Activated effector memory CD4-positive, alpha-beta T cell treated with Interleukin-2 at 50 U/mL for 16 hours (primary cell): ENCODE measurements at places on chromosomes 13 and 19.

GRCh38 chr13:112574416-112574815 is 13.5 kb downstream of the TUBGCP3 start:
- DNase-seq: no peak

DNA sequence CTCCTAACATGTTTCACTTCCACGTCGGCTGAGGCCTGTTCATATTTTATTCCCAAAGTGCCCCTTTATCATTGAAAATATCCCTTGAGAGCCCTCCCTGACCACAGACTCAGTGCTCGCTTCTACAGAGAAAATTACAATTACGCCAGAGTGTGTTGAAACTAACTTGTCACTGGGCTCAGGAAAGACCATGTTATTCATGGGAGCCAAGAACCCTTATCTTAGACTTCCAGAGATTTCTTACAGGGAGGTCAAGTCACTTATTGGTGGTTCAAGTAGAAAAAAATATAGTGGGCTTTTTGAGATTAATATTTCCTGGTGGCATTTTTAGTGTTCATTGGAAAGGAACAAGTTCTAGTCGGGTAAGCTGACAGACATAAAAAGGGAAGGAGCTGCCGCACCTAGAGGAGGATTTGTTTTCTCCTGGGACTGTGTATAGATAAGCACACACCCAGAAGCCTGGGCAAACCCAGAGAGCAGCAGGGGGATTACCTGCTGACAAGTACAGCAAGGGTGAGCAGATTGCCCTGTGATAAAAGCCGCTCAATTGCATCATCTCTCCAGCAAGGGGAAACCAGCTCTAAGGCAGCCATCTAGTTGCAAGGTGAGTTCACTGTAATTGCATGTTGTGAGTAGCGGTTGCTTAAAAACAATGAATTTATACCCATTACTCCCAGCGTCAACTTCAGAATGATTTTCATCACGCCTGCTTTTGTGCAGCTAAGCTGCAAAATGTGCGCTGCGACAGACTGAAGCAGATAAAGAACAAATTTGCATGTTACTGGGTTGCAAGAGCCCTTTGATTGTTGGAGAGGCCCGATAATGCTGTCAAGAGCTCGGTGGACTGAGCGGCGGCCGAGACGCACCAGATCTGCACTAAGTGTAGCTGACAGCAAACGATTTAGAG is 46.2 kb downstream of the DCT start:
- no peak for DNase-seq

DNA sequence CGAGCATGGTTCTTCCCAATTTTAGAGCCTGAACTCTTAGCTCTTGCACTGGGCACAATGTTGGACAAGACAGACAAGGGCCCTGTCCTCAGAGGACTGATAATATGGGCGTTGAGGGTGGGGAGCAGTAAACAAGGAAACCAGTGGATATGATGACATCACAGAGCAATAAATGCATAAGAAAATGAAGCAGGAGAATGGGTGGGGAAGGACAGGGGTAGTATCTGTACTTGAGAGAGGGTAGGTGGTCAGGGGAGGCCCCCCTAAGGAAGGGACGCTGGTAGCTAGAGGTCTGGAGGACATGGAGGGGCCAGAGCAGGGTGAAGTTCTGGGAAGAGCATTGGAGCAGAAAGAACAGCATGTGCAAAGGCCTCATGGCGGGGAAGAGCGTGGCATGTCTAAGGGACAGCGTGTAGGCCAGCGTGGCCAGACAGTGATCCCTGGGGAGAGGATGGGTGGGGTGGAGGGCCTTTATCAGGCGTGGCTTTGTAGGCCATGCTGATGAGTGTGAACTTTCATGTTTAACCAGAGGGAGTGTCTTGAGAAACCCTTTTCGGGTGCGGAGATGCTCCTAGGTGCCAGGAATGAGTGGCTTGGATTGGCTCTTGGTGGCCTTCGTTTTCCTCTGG is 15.1 kb upstream of the ZNF536 start:
- no peak for DNase-seq

DNA sequence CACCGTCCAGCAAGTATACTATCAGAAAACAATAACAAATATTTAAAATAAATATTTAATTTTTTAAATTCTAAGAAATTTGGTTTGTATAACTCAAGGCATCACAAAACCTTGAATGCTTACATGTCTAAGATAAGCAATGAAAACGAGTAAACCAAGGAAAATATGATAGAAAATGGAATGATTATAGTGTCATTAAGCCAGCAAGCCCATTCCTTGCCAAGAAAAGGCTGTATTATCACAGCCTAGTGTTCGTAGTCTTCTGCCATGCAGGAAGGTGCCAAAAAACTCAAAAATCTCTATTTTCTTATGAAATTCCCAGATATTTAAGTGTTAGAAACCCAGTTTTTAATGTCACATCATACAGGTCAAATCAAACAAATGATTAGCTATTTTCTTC is 136.4 kb downstream of the STOML3 start:
- DNase-seq: no peak

DNA sequence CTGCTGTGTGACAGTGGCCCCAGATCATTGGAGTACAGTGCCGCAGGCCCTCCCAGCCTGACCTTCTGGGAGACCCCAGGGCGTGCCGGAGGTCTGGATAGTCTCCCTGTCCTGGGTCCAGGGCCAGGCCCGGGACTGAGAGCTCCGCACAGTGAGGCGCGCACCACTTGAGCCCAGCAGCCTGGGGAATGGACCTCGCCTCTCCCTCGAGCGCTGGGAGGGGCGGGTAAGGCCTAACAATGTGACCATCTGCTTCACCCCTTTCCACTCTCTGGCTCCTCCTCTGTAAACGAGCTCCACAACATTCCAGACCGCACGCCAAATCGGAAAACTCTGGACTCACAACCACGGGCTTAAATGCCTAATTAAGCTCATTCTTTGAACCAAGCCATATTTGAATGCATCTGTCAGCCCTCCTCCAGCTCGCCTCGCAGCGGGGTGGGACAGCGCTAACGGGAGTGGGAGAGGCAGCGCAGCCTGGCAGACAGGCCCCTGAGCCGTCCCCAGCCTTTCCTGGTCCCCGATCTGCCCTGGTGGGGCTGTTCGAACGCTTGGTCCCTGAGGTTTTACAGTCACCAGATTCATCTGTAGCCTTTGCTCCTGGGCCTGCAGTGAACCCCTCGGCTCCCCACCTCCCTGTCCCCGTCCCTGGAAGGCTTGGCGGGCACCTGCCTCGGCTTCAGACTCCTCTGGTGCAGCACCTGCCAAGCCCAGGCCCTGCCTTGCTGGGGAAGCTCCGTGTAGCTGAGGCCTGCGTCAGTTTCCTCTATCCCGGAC is 120.7 kb upstream of the VSTM2B start:
- no peak for DNase-seq

DNA sequence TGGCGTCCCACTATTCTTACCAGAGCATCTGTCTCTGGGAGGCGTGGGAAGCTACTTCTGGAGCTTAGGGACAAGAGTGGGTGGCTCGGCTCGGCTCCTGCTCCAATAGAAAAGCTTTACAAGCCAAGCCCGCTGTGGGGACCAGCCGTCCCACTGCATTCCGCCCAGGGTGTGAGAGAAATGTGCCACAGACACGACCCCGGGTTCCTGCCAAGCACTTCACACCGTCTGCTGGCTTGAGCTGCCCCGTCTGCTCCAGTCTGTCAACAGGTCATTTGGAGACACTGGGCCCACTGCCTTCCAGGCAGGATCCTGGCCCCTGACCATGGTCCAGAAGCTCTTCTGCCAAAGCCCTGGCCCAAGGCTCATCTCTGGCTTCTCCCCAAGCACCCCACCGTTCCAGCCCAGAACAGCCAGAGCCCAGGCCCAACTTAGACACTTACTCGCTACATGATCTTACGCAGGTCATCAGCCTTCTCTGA is 6.5 kb upstream of the FKRP start:
- no peak for DNase-seq

- DNase-seq: no peak
Observed at GRCh38 chr13:60229708-60230272, 66.1 kb upstream of the DIAPH3 start.

- no peak for DNase-seq
Observed at GRCh38 chr13:77696006-77696878, 1.2 kb upstream of the SLAIN1 start.

GRCh38 chr19:10566658-10567410 is 1.0 kb upstream of the KRI1 start:
- DNase-seq: peak; percentile 41

DNA sequence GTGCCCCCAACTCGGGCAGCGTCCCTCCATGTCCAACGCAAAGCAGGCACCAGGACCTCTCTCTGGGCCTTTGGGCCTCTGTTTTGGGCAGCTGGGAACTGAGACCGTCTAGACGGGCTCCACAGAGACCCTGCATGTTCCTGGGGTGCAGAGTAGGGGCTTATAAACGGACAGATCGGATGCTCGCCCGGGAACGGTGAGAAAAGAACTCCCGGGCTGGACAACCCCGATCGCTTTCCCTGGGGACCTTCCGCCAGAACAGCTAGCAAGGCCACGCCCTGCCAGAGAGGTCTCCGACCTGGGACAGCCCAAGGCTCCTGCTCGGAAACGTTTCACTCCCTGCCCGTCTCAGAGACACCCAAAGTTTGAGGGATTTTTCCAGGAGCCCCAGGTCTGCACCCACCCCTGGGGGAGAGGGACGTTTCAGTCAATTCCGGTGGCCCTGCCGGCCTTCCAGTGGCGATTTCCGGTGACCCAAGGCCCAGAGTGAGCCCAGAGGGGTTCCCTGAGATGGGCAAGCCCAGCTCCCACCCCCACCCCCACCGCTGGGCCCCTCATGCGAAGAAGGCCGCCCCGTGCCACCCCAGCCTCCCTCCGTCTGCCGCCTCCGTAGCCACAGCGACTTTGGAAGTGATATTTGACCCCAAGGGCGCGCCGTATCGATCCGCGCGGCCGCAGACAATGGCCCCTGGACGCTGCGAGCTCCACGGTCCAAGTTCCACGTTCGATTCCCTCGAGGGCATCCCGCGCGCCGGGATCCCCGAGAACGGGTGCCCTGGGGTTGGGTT is 1.7 kb downstream of the NR2F6 start:
- DNase-seq: no peak

DNA sequence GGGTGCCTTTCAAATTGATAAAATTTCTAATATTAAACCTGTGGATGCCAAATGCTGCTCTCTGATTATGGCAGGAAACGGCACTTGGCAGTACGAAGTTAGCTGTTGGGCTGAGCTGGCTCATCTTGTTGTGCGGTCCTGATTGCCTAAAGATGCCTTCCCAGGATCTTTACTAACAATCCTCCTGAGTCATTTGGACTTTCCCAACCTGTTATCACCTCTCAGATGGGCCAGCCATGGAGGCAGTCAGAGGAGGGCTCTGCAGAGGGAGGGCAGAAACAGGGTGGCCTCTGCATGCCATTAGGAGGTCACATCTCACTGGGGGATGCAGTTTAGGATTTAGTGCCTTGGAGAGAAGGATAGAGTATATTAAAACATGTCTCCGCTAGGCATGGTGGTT is 27.3 kb downstream of the ALOX5AP start:
- no peak for DNase-seq

GRCh38 chr13:104251931-104252330 is 1185.7 kb upstream of the SLC10A2 start:
- DNase-seq: no peak

DNA sequence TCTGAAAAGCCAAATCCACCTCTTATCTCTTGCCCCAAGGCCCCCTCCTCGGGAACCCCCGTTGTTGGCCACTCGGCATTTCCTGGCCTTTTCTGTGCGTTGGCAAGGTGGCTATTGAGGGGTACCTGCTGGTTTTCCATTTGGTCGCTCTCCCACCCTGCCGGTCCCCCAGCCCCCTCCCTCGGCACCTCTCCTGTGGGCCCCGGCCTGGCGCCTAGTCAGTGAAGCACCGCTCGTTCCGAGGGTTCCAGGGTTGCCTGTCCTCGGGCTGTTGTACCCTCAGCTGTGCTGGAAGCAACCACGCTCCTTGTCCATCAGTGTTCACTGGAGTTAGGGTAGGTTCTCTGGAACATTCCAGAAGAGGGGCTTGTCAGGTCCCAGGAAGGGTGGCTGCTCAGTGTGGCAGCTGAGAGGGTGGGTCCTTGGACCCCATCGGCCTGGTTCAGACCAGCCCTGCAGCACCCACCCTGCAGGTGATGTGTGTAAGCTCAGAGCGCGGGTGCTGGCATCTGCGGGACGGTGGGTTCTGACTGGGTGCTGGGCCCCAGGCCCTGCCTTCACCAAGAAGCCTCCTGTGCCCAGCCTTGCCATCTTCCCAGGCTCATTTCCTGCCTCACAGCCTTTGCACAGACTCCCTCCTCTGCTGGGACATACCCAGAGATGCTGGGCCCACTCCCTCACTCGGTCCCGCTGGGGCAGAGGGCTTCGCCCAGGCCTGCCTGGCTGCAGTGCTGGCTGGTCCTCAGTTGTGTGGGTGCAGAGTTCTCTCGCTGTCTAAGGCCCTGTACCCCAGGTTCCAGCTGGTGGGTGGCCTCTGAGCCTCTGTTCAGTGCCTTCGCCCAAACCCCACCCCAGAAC is 21.3 kb downstream of the NKPD1 start:
- DNase-seq: no peak

- no peak for DNase-seq
Observed at GRCh38 chr19:13838435-13839129, 38.4 kb upstream of the NANOS3 start.

GRCh38 chr19:10852098-10852800 is 4.0 kb downstream of the C19orf38 start:
- no peak for DNase-seq

DNA sequence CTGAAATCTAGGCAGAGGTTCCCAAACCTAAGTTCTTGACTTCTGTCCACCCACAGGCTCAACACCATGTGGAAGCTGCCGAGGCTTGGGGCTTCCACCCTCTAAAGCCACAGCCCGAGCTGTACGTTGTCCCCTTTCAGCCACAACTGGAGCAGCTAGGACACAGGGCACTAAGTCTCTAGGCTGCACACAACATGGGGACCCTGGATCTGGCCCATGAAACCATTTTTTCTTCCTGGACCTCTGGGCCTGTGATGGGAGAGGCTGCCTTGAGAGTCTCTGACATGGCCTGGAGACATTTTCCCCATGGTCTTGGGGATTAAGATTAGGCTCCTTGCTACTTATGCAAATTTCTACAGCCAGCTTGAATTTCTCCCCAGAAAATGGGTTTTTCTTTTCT is 118.4 kb downstream of the GPC5 start:
- no peak for DNase-seq

DNA sequence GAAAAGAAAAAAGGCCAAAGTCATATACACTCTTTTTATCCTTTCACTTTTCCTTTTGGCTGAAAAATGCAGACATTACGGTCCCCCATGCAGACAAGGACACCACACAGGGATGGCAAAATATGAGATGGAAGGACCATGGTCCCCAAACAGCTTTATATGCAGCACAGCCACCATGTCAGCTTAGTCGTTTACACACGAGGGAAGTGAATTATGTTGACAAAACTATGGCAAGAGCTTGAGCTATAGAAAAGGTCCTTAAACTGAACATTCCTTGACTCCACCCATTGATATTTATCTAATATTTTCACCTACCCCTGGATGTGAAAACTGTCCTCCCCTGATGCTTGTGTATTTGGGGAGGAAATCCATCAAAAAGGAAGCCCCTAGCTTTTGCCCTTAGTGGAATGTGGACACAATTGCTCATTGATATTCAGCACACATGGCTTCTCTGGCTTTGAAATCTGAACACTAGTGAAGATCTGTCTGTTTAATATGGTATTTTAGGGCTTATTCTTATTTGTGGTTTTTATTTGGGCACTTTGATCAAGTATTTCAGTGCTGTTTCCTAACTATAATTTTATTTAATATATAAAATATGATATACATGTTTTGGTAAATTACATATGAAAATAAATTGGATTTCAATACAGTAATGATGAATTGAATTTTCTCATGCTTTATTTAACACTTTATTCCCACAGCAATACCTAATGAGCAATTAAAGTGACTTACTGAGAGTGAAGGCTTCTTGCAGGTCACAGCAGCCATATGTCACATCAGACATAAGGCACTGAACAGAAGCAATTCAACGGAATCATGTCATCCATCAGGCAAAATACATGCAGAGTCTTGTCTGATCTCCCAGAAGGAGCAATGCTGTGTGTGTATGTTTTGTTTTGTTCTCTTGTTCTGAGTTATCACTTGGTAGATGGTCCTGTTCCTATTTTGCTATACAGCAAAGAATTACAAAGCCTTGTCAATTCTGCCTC is 6.8 kb upstream of the GTF2F2 start:
- DNase-seq: no peak
